ENCODE measurements at places on chromosomes 6 and 20.

- DNase-seq: no peak
These were observed 51.4 kb downstream of the CLIC5 start for GRCh38 chr6:45964300-45964699.

GRCh38 chr20:62768551-62769287, 27.6 kb upstream of the MRGBP start:
- DNase-seq: no peak

GRCh38 chr6:160028487-160029275, 59.8 kb downstream of the IGF2R start:
- DNase-seq: no peak

DNA sequence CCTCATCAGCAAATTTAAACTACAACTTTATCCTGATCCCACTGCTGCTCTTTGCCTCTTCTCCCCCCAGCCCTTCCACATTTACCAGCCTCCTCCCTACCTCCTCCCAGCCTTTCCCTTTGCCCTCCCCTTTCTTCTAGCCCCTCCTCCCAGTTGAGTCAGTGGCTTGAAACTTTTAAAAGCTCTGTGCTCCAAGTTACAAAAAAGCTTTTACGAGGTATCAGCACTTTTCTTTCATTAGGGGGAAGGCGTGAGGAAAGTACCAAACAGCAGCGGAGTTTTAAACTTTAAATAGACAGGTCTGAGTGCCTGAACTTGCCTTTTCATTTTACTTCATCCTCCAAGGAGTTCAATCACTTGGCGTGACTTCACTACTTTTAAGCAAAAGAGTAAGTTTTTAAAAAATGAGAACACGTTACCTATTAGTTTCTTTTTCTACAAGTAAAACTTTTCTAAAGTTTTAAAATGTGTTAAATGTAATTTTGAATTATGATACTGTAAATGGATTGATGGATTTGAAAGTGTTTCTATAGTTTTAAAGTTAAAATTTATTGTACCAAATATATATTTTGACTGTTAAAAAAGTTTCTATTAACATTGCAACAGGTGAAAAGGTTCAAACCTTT, at the start of gene GJA1:
GJA1 (plus strand) TSS at position 203 of the 626 bp plus-strand sequence. CDS start 11,202 bp downstream, outside the sequence.
- DNase-seq: peak; percentile 87

DNA sequence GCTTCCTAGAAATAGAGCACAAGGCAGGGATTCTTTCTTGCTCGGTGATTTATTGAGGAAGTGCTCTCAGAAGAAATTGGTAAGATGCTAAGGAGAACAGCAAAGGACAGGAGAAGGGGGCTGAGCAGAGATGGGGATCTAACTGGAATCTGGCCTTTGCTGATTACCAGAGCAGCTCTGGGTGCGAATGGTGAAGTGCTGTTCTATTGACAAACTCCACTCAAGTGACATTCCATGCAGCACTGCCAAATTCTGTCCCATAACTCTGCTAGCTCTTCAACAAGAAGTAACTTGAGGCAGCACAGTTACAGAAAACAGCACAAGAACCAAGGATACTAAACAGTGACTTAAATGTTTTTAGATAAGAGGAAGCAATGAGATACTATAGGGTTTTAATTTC, 13.8 kb upstream of the ANKEF1 start:
- DNase-seq: no peak

GRCh38 chr20:31663524-31663837, 25.8 kb downstream of the COX4I2 start:
- no peak for DNase-seq

- DNase-seq: no peak
These were observed 16.7 kb downstream of the CDC5L start for GRCh38 chr6:44404022-44404714.

- DNase-seq: no peak
These were observed 164.1 kb upstream of the SYNDIG1 start for GRCh38 chr20:24305371-24305770.

DNA sequence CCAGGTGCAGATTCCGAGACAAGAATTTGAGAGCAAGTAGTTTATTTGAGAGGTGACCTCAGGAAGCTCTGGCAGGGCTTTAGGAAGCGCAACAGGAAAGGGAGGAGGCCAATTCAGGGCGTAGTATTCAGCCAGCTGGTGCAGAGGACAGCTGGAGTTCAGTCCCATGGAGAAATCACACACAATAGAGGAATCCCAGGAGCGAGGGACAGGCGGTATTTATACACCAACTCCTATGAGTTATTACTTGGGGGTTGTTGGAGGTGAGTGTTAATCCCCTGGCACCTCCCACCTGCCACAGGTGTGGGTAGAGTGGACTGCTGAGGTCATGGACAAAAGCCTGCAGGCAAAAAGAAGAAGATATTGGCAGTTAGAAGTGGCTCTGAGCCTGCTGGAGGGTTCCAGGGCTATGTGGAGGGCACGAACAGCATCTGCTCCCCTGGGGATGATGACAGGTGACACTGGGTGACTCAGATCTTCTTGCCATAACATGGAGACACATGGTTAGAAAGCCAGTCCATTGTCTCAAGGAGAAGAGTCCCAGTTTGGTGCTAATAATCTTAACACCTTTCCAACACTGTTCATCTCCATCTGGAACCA, 13.9 kb upstream of the SULF2 start:
- DNase-seq: no peak

DNA sequence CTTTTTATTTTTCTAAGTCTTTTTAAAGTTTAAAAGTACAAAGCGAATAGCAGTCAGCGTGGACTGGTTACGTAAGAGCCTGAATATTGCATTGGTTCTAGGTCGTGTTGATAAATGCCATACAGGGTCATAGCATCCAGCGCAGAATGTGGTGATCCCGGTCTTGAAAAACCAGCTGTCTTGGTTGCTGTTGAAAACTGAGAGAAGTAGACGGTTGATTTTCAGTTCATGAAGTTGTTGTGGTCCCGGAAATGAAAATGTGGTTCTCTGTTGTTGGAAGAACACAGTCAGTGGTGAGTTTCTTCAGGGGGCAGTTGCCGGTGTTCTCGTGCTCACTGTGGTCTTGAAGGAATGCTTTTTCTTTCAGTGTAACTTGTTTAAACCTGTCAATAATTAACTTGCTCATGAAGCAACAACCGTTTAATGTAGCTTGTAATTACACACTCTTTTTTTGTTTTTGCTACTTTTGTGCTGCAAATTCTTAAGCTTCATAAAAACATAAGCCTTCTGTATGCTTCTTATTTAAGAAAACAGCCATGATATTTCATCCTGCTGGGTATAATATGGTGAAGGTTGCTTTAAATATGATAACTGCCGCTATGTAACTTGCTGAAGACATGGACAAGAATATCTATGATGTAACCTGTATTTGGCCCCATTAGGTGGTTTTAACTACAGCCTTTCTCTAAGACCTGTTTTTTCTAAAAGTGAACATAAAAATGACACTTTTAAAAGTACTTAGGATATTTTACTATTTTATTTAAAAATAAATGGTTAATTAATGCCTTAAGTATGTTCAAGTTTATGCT, 64.8 kb upstream of the KIF25 start:
- no peak for DNase-seq

DNA sequence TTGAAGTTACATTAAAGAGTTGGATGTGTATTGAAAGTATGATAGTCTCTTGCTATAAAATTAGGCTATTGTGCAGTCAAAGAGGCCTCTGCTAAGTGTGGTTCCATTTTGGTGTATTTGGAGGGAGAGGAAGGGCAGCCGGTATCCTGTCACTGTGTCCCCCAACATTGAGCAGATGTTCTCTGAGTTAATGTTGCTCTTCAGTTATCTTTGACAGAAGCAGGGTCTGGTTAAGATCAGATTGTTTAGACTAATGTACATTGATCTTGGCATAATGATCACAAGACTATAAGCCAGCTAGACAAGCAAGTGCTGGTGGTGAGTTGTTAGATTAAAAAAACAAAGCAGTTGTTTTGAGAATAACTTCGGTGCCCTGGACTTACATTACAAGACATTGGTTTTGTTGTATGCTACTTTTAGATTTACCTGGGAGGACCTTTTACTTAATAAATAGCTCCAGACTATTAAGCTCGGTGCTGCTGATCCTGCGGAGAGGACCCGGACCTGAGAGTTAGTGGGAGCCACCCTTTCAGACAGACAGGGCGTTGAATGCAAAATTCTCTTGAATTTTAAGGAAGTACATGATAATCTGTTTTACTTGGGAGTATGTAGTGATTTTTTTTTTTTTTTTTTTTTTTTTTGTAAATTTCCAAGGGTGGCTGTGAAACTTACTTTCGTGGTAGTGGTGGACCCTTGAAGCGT, 97.8 kb downstream of the JARID2 start:
- DNase-seq: no peak

DNA sequence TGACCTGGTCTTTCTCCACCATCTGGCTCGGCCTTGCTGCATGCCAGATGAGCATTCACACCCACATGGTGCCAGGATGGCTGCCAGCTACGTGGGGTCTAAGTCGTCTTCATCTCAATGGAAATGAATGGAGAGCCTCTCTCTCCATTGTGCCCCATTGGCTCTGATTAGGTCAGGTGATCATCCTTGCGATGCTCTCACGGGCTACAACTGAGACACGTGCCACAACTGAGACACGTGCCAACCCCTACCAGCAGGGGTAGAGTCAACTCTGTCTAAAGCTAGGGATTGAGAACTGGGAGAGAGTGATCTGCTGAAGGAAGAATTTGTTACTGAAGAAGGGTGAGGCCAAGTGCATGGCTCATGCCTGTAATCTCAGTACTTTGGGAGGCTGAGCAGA, 67.3 kb upstream of the RALY start:
- no peak for DNase-seq

GRCh38 chr20:41952166-41952565, 334.0 kb upstream of the CHD6 start:
- no peak for DNase-seq

GRCh38 chr6:11855743-11856142, 77.1 kb upstream of the ADTRP start:
- DNase-seq: no peak

DNA sequence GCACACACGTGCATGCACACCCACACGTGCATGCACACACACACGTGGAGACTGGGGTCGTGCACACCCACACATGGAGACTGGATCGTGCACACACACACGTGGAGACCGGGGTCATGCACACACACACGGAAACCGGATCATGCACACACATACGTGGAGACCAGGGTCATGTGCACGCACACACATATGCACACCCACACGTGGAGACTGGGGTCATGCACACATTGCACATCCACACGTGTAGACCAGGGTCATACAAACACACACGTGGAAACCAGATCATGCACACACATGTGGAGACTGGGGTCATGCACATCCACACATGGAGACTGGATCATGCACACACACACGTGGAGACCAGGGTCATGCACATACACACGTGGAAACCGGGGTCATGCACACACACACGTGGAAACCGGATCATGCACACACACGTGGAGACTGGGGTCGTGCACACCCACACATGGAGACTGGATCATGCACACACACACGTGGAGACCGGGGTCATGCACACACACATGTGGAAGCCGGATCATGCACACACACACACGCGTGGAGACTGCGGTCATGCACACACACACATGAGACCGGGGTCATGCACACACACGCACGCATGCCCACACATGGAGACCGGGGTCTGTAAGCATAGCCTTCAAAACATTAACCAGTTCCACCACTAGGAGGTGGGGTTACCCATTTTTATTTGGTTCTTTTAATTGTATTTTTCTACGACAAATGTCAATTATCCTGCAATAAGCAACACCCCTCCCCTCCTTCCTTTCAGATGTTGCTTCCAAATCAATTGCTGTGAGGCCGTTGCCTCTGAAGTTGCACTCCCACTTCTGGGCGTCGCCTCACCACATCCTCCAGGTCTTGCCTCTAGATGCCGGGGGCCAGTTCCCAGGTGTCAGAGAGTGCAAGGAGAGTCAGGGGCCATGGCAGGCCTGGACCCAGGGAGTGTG, 95.8 kb downstream of the TMEM242 start:
- DNase-seq: peak; percentile 72

GRCh38 chr6:137707590-137708360, 159.3 kb upstream of the TNFAIP3 start:
- peak; percentile 91 for DNase-seq

DNA sequence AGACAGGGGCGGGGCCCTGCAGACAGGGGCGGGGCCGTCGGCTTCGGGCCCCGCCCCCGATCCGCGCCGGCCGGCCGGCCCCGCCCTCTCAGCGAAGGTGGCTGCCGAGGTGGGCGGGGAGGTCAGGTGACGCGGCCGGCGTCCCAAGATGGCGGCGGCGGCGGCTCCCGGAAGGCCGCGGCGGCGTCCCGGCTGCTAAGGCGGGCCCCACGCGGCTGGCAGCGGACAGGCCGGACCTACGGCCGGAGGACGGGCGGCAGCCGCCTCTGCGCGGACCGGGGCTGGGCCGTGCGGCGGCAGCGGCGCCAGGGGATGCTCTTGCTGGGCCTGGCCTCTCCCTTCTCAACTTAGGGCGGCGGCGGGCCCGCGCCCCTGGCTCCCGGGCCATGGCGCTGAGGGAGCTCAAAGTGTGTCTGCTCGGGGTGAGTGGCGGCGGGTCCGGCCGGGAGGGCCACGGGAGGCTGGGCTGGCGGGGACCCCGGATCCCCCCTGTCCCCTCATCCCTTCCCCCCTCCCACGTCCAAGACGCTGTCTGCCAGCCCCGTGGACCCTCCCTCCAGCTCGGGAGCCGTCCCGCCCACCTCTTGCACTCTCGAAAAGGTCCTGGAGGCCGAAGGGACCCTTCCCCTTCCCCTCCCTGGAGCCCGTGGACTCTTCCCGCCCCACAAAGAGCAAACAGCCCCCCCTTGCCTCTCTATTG, at the start of gene RAB22A:
RAB22A (plus strand) TSS at position 125 of the 700 bp plus-strand sequence; CDS start at position 387, 262 bp downstream.
- peak; percentile 85 for DNase-seq

DNA sequence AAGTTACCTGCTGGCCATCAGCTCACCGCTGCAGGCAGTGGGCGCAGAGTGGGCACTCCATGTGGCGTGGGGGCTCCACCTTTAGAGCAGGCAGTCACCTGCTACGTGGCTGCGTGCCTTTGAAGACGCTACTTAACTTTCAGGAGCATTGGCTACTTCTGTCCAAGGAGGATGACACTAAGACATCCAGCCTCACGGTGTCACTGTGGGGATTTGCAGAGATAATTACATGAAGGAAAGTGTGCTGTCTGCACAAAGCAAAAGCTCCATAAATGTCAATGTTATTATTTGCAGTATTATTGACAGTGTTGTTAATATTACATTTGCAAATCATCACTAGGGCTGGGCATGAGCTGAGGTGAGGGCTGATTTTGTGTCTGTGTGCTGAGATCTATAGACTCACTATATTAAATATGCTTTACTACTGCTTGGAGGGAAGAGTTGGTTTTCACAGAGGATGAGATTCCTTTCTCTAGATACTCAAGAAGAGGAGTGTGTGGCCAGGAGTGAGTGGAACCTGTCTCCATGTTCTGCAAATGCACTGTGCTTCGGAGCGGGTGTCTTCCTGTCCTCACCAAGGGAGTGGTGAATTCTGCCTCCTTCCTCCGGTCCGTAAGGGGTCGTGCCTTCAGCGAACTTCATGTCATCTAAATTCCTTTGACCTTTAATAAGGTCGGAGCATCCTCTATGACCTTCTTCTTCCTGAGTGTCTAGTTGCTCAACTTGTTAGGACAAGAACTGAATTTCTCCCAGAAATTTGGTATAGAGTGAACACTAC, 165.8 kb upstream of the SYNDIG1 start:
- peak; percentile 11 for DNase-seq

GRCh38 chr20:54980103-54980960, 504.9 kb downstream of the DOK5 start:
- DNase-seq: peak; percentile 28

- DNase-seq: no peak
These were observed 73.9 kb downstream of the ALDH5A1 start for GRCh38 chr6:24568683-24569082.

- DNase-seq: no peak
These were observed 85.6 kb downstream of the UBE3D start for GRCh38 chr6:82980086-82980485.

All from NB4 (cell line).